Activated T-helper 1 cell treated with anti-CD3 and anti-CD28 coated beads, Interleukin-2, amount 50 U/mL, for 16 hours (primary cell): ENCODE measurements at places on chromosomes 6 and 20.

DNA sequence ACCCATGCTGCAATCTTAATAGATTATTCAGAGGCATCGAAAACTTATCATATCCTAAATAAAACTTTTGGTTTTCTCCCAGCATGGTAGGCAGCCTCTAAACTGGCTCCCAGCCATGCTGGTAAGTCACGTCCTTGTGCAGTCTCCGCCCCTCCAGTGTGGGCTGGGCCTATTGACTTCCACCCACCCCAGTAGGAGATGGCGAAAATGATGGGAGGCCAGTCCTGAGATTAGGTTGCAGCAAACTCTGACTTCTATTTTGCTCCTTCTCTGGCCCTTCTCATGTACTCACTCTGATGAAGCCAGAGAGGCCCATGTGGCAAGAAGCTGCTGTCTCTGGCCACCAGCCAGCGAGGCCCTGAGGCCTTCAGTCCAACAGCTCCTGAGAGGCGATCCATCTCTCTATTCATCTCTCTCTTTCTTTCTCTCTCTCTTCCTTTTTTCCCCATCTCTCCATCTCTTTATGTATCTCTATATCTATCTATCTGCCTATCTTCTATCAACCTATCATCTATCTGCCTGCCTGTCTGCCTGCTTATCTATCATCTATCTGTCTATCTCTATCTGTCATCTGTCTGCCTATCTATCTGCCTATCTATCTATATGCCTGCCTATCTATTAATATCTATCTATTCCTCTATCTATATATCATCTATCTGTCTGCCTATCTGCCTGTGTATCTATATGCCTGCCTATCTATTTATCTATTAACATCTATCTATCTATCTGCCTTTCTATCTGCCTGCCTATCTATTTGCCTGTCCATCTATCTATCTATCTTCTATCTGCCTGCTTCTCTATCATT is 52.7 kb upstream of the STX16 start:
- DNase-seq = no peak

GRCh38 chr6:21588481-21589351 is 4.8 kb upstream of the SOX4 start:
- no peak for DNase-seq

GRCh38 chr20:45179166-45179565 is 4.5 kb downstream of the PI3 start:
- DNase-seq = no peak

- no peak for DNase-seq
Observed at GRCh38 chr20:63830841-63831588, at the start of gene ZBTB46. ZBTB46 (minus strand) TSS chr20:63831264; CDS start chr20:63790757, 40,507 bp downstream.

- no peak for DNase-seq
Observed at GRCh38 chr6:19697744-19698290, 139.4 kb upstream of the ID4 start.

DNA sequence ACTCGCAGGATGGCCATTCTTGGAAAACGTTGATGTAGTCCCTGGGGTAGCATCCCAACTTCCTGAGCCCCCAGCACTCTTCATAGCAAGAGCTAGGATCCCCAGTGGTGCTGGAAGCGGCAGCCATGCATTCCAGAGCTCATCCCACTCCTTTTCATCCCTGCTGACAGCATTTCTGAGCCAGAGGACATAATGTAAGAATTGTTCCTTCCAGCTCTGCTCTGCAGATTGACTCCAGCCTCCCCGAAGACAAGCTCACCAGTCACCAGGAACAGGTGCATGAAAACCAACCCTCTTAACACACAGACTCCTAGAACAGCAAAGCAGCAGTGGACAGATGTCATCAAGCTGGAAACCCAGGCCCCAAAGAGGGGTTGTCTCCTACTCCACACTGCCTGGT is 3.8 kb downstream of the SLC13A3 start:
- DNase-seq = no peak

- no peak for DNase-seq
Observed at GRCh38 chr20:58169450-58169849, 59.0 kb downstream of the ANKRD60 start.

GRCh38 chr20:17343656-17344452 is 117.0 kb downstream of the PCSK2 start:
- DNase-seq = no peak

- no peak for DNase-seq
Observed at GRCh38 chr6:121330516-121330915, 3.8 kb downstream of the TBC1D32 start.

DNA sequence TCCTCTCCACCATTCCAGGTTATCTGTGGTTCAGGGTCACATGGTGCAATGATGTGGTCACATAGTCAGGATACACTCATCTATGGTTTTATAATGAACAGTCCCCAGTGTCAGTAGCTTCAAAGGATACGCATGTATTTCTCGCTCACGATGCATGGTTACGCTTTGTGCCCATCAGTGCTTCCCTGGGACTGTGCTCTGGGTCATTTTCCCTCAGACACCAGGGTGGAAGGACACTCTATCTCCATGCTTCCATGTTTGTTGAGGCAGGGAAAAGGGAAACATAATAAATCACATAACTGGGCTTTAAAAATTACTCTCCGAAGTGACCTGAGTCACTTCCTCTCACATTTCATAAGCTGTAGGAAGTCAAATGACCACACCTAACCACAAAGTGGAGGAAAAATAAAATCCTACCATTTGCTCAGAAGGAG is 394.8 kb upstream of the NOX3 start:
- no peak for DNase-seq

DNA sequence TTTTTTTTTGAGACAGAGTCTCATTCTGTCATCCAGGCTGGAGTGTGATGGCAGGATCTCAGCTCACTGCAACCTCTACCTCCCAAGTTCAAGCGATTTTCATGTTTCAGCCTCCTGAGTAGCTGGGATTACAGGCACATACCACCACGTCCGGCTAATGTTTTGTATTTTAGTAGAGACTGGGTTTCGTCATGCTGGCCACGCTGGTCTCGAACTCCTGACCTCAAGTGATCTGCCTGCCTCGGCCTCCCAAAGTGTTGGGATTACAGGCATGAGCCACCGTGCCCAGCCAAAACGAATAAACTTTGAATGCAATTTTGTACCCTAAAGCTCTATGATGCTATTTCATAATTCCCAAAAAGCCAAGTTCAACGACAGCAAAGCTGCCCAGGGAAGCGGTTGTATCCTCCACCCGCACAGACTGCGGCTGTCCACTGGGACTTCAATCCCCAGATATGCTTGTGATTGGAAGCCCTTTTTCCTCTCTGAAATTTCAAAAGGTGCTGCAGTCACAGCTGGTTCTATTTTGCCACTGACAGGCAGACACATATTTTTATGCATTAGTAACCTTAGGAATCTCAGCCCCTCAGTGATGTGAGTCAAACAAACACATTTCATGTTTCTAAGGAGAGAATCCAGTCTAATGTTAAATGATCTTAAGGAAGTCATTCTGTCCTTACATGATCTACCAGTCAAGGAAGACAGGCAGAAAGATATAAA is 8.7 kb upstream of the RAMACL start:
- no peak for DNase-seq

- no peak for DNase-seq
Observed at GRCh38 chr20:20184149-20184548, 131.8 kb downstream of the CFAP61 start.

DNA sequence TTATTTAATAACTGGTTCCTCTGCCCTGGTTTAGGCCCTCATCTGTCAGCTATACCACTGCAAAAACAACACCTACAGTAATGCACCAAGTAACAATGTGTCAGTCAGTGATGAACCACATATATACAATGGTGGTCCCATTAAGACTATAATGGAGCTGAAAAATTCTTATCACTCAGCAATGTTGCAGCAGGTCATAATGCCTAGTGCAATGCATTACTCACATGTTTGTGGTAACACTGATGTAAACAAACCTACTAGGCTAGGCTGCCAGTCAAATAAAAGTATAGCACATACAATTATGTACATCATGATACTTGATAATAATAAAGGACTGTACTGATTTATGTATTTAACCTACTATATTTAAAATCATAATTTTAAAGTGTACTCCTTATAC is 31.3 kb downstream of the RARS2 start:
- DNase-seq = no peak

DNA sequence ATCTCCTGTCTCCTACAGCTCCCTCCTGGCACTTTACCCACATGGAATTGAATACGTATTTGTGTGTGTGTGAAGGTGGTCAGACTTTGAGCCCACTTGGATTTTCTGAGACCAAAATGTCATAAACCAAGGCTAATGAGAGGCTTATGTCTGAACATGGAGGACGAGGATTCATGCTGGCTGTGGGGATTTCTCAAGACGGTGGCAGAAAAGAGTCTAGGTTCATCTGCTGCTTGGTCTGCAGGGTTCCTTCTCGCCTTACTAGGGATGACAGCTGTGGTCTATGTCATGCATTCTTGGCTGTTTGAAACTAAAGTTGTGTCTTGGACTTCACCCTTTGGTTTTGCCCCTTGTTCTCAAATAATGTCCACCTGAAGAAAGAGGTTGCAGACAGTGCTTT is 58.6 kb downstream of the FAM120B start:
- DNase-seq = no peak

DNA sequence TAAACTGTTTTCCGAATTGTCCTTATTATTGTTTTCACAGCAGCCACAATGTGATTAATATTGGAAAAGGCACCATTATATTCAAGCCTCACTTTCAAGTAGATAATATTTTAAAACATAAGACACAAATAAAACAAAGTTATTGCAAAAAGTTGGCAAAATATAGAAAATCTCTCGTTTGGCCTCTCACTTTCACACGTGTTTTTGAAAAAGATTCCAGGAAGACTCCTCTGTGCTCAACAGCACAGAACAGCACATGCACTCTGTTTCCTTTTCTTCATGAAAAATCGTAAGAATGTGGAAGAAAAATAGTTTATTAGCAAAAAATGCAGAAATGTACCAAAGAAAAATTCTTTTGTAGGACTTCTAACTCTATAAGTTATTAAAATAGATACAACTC is 46.7 kb downstream of the PRKN start:
- DNase-seq = no peak

DNA sequence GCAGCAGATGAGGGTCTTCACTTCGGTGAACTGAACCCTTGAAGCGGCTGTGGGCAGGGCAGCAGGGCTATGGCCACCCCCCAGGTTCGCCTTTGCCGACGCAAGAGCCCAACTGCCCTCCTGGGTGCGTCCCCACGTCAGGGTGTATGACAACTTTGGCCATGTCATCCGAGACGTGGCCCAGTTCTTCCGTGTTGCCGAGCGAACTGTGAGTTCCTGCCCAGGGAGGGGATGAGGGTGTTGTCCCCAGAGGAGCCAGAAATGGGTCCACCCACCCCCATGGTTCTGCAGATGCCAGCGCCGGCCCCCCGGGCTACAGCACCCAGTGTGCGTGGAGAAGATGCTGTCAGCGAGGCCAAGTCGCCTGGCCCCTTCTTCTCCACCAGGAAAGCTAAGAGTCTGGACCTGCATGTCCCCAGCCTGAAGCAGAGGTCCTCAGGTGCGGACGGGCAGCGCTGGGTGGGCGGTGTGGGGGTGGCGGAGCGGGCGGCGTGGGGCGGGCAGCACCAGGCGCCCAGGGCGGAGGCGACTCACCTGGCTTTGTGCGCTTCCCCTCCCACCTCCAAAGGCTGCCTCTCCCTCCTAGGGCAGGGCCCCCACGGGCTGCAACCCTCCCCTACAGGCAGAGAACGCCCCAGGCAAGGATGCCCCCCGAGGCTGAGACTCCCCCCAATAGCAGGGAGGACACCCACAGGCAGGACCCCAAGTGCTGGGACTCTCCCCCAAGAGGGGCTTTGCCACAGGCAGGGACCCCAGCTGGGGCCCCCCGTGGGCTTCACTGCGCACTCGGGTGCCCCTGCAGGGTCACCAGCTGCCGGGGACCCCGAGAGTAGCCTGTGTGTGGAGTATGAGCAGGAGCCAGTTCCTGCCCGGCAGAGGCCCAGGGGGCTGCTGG is 6.2 kb upstream of the TNFRSF6B start:
- no peak for DNase-seq

DNA sequence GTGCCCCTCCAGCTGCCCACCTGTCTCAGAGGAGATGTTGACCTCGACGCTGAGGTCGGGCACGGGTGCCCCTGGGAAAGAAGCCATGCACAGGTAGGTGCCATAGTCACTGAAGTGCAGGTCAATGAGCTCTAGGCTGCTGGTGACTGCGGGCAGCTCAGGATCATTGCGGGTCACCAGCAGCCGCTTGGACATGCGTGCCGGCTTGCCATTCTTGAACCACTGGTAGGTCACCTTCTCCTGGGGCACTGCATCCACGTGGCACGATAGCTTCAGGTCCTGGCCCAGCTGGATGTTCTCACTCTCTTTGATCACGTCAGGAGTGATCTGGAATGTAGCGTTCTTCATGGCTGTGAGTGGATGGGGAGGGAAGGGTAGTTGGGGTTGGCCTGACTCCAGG is 45.7 kb downstream of the MDGA1 start:
- no peak for DNase-seq

DNA sequence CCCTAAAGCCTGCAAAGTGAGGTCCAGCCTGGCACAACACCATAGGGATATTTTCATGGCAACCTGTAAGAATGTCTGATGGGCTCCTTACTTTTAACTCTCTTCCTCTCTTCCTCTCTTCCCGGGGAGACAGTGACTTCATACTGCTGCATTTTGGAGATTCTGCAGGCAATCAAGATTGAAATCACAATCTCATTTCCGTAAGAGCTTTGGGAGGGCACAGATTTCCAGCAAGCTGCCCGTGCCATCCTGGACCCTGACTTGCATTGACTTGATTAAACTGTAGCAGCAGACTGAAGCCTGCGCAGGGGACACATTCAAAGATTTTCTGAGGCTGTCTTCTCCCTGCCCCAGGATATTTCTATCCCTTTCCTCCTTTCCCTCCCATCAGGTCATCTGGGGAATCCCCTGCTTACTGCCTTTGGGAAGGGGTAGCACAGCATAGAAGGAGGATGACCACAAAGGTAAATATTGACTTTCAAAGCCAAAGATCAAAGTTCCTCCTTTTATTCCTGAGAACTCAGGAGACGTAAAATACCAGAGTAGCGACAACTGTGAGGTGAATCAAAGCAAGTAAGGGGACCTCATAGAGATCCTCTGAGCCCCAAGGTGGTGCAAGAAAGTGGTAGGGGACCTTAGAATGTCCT is 504.0 kb upstream of the ARID1B start:
- DNase-seq = no peak

- no peak for DNase-seq
Observed at GRCh38 chr6:25872814-25873213, 1.2 kb downstream of the SLC17A3 start.
